ENCODE measurements at places on chromosomes 3 and 15.

- no peak for DNase-seq
Observed at GRCh38 chr15:38053776-38054175, 119.3 kb downstream of the TMCO5A start.

- DNase-seq: no peak
Observed at GRCh38 chr3:192862408-192863090, 55.1 kb downstream of the MB21D2 start.

DNA sequence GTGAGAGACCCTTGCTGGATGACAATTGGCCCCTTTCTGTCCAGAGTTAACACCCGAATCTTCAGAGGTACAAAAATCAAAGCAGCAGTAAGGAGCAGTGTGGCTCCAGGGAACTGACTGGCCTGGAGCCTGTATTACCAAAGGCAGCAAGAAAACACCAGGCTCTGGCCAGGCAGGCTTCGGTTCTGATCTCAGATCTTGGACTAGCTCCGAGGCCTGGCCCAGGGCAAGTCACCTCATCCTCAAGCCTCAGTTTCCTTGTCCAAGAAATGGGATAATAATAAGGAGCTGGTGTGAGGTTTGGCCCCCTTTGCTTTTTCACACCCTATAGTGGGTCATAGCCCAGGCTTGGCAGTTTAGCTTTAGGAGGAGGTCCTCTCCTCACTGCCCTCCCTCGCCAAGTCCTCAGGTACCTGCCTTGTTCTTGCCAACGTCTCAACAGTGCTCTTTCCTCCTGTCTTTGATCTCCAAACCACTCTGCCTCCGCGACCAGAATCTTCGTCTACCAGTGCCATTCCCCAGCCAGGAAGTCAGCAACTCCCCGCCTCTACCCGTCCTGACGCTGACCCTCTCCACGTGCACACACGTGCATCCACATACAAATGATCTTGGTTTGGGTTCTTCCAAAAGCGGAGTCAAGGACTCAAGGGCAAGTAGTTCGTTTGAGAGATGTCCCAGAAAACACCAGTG, 82.6 kb upstream of the TLE3 start:
- no peak for DNase-seq

- no peak for DNase-seq
Observed at GRCh38 chr15:70091726-70092463, 5.8 kb downstream of the TLE3 start.

- peak; percentile 10 for DNase-seq
Observed at GRCh38 chr3:29478611-29479010, 197.7 kb downstream of the RBMS3 start.

DNA sequence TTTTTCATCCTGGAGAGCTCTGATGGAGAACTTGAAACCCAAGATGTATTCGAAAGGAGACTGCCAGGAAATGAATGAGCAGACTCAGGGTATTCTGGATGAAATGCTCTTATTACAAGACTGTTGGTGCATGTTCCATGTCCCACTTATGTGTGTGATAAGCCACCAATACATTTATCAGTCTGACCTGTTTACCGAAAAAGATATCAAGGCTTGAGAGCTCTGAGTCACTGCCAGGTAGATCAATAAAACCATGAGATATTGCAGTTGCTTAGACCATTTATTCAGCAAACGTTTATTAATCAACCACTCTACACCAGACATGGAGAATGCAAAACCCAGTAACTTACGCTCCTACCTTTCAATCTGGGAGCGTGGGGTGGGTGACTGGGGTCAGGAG, 17.2 kb downstream of the CEMIP start:
- no peak for DNase-seq

GRCh38 chr3:170732660-170733245, 137.2 kb downstream of the RPL22L1 start:
- no peak for DNase-seq

GRCh38 chr3:173911446-173911845, 513.9 kb downstream of the NLGN1 start:
- DNase-seq: no peak

All from GM03348 (cell line).